ENCODE measurements at places on chromosomes 3 and 15. TPM values are rescaled to one million over a fixed set of nuclear protein-coding genes. Genes with fewer than 3 reads are reported as not detected.

CIB2 gene
- 4.5 TPM for polyA plus RNA-seq

SAMMSON gene
- polyA plus RNA-seq, result not detected

LRRC34 gene
- polyA plus RNA-seq, result 1.6 TPM

PAK6 gene
- not detected for polyA plus RNA-seq

RCCD1 gene
- polyA plus RNA-seq, result 9.6 TPM

MASP1 gene
- 244 TPM for polyA plus RNA-seq

CCR8 gene
- polyA plus RNA-seq, result not detected

FGD5 gene
- polyA plus RNA-seq, result not detected

GHRL gene
- polyA plus RNA-seq, result not detected

SQOR gene
- 40.6 TPM for polyA plus RNA-seq

CHRM5 gene
- 0.09 TPM for polyA plus RNA-seq

SRGAP3 gene
- polyA plus RNA-seq, result 0.75 TPM

GOLGA6D gene
- polyA plus RNA-seq, result not detected

FGF12 gene
- polyA plus RNA-seq, result 0.11 TPM

IGF1R gene
- polyA plus RNA-seq, result 21.2 TPM

SGO1 gene
- polyA plus RNA-seq, result 1.6 TPM

TRPM1 gene
- polyA plus RNA-seq, result 0.44 TPM

OIP5 gene
- 4.0 TPM for polyA plus RNA-seq

CHP1 gene
- polyA plus RNA-seq, result 67.2 TPM

OXSR1 gene
- polyA plus RNA-seq, result 43.6 TPM
